ENCODE measurements at places on chromosomes 16 and 17. TPM values are rescaled to one million over a fixed set of nuclear protein-coding genes. Genes with fewer than 3 reads are reported as not detected.

GRCh38 chr16:9279291-9280068, 188.0 kb downstream of the HAPSTR1 start:
- no peaks in the 10 kb centered on the region for H3K36me3 ChIP-seq
- H3K4me1 ChIP-seq = no peaks in the 10 kb centered on the region
- no peak overlapping the region for H3K27ac ChIP-seq
- H3K27me3 ChIP-seq = no peaks in the 10 kb centered on the region
- no peak for DNase-seq

- peaks cover 96% of the 10 kb centered on the region for H3K36me3 ChIP-seq
- DNase-seq = no peak
- H3K4me1 ChIP-seq = no peaks in the 10 kb centered on the region
- no peaks in the 10 kb centered on the region for H3K27me3 ChIP-seq
- no peak overlapping the region for H3K4me3 ChIP-seq
These were observed 14.8 kb upstream of the PLK1 start for GRCh38 chr16:23663918-23664317.

DNA sequence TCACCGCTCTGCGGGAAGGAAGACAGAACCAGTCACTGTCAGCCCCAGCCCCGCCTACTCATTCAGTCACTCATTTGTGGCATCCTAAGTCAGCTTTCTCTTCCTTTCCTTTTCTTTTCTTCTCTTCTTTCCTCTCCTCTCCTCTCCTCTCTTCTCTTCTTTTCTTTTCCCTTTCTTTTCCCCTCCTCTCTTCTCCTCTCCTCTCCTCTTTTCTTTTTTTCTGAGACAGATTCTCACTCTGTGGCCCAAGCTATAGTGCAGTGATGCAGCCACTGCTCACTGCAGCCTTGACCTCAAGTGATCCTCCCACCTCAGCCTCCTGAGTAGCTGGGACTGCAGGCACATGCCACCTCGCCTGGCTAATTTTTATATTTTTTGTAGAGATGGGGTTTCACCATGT, 10.6 kb upstream of the KLHL36 start:
- DNase-seq = no peak
- no peak overlapping the region for H3K4me3 ChIP-seq
- H3K27me3 ChIP-seq = no peaks in the 10 kb centered on the region
- H3K27ac ChIP-seq = no peak overlapping the region

The FAM171A2 gene
- 4.2 TPM for total RNA-seq

The TEKT5 gene
- not detected for total RNA-seq

The ETV4 gene
- total RNA-seq = 5.4 TPM

The PLD6 gene
- 0.74 TPM for total RNA-seq

All from vagina (tissue), 2 donors.